ENCODE measurements at places on chromosomes 5 and 9. TPM values are rescaled to one million over a fixed set of nuclear protein-coding genes. Genes with fewer than 3 reads are reported as not detected.

- DNase-seq = peak; percentile 29
Measured at GRCh38 chr9:136644593-136645351, 17.9 kb upstream of the EGFL7 start.

DNA sequence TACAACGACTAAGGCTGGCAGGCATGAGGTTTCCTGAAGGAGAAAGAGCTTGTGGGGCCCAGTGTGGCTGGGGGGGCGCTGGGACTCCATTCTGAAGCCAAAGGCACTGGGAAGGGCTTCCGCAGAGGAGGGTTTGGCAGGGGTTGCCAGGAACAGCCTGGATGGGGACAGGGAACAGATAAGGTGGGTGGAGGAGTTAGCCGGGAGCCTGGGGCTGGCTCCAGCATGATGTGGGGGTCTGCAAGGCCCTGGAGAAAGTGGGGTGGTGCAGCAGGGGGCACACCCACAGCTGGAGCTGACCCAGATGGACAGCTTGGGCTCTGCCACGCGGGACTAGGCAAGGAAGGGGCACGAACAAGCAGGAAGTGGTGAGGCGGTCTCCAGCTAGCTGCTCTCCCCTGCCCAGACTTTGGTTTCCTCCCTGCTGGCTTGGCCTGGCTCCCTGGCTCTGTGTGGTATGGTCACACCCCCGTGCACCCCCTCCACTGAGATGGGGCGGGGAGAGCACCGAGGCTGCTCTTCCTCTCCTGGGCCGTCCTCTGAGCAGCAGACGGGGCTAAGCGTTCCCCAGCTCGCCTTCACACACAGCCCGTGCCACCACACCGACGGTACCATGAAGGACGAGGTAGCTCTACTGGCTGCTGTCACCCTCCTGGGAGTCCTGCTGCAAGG lies at the start of gene LTC4S:
Gene LTC4S (plus strand): TSS at position 519 of the 672 bp plus-strand sequence. CDS start 95 bp downstream, at position 614.
- no peak for DNase-seq

DNA sequence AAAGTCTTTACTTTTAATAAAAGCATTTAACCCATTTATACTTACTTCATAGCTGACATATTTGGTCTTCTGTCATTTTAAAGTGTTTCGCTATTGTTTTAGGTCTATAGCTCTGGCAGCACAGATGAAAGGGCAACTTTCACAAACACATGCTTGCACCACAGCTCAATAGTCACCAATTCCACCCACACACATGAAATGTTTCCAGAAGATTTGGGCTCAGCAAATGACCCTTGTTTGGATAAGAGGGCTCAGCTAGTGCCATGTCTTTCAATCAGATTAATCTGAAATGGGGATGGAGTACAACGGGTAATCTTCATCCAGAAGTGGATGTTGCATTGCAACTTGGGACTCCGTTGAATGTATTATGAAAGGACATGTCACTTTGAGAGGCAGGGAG lies 176.0 kb downstream of the FGF18 start:
- peak; percentile 40 for DNase-seq

DNA sequence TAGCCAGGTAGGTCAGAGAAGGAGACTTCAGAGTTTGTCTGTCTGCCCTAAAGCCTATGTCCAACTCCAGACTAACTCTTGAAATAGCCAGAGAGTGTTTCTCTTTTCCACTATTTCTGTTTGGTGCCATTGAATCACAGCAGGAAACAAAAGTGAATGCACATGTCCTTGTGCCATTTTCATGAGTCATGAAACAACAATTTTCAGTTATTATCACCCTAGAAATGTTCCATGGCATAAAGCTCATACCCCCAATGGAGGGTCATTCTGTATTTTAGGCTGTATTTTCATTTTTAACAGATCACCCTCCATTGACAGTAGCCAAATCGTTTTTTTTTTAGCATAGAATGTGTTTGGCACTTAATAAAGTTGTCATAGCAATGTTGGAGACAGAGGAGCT lies 124.7 kb downstream of the PAPPA start:
- DNase-seq = no peak

The MRPS2 gene
- 17.8 TPM for total RNA-seq

The ADAMTS2 gene
- under 0.01 TPM for total RNA-seq

The TMEM174 gene
- not detected for total RNA-seq

The SLC46A2 gene
- not detected for total RNA-seq

The VAV2 gene
- 46.6 TPM for total RNA-seq
